NCI-H460 (cell line): ENCODE measurements at places on chromosomes 16 and 17.

DNA sequence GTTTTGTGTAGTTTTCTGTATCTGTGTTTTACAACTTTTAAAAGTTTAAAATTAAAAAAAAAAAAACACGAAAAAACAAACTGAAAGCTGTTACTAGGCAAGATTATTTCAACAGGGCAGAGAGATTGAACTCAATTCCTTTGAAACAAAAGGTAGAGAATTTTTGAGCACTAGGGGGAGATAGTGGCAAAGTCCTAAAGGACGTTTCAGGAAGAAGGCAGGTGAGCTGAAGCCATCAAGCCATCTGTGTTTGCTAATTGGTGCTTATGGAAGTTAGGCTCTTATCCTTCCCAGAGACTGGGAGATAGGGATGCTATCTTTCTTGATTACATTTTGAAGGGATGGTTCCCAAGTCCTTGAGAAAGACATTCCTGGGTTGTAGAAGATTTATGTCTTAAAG is 70.6 kb upstream of the CLEC3A start:
- DNase-seq: peak; percentile 13

DNA sequence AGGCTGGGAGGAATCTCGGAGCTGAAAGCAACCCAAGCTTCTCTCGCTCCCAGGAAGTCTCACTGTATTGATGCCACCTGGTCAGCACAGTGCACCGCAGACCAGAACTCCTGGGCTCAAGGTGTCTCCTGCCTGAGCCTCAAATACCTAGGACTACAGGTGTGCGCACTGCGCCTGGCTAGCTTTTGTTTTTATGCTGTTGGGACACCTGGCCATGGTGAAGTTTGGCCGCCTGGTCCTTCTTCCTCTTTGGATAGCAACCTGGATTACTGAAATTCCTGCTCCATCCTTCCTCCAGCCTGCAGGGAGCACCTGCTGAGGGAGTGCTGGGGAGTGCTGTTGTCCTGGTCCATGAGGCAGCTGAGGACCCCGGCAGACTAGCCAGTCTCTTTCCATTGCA is 56.6 kb downstream of the COTL1 start:
- no peak for DNase-seq

GRCh38 chr17:8963647-8964258 is 1.8 kb downstream of the PIK3R5 start:
- DNase-seq: no peak

DNA sequence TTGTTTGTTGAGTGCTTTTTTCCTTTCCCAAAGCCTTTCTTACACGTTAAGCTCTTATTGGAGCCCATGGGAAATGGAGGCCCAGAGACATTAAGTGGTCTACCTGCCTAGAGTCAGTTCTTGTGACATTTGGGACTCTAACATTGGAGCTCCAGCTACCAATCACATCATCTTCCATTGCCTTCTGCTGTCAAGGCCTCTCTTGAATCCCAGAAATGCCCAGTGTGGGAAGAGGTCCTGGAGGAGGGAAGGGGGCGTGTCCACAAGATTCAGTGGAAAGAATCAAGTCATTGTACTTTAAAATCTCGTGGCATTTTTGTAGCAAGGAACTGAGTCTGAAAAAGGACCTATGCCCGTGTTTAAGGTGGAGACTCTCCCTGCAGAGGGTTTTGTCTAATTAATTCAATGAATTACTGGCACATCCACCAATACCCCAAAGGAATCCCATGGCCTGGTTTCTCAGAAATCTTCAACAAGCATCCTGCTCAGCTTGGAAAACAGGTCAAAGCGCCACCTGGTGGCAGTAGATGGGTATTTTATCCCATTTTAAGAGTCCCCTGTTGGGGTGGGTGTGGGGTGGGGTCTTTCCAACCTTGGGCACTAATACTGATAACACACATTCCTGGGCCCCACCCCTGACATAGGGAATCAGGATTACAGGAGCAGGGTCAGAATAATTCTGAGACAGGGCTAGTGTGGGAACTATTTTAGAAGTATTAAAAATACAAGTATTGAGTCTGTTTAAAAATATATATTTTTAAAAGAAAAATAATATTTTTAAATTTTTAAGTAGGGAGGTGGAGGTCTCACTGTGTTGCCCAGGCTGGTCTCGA is 24.6 kb downstream of the GPT2 start:
- DNase-seq: peak; percentile 63

- no peak for DNase-seq
These were observed 192.9 kb downstream of the CCDC182 start for GRCh38 chr17:57552114-57552624.

- DNase-seq: peak; percentile 21
These were observed 32.7 kb downstream of the CDK5R1 start for GRCh38 chr17:32519228-32520103.

DNA sequence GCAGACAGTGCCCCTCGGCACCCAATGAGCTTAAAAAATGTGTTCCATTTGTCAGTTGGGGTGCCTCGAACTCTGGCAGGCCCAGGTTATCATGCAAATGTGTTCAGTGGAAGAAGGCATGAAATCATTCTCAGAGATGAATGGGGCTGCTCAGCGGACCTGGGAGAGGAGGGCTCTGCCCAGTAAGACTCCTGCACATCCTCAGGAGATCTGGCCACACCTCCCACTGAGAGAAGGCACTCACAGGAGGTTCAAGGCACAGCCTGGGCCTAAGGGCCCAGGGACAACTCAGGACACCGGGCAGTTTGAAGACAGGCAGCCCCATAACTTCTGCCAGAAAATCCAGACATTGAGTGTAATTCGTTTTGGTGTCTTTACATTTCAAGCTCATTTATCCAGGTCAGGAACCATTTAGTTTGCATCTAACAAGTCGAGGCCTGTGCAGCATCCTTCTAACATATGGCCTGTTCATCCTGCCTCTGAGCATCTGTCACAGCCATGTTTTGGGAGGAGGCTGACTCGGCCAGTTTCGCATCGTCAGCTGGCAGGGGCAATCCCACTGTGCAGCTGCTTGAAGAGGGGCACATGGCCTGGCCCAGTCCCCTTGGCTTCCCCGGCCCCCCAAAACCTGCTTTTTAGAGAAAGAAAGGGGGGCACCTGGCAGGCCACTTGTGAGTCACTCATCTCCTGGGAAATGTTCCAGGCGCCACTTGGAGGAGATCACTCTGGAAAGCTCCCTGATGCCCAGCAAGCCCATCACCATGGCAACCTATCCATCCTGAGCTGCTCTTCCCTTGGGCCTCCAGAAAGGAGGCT is 31.2 kb upstream of the BCAR1 start:
- DNase-seq: no peak

DNA sequence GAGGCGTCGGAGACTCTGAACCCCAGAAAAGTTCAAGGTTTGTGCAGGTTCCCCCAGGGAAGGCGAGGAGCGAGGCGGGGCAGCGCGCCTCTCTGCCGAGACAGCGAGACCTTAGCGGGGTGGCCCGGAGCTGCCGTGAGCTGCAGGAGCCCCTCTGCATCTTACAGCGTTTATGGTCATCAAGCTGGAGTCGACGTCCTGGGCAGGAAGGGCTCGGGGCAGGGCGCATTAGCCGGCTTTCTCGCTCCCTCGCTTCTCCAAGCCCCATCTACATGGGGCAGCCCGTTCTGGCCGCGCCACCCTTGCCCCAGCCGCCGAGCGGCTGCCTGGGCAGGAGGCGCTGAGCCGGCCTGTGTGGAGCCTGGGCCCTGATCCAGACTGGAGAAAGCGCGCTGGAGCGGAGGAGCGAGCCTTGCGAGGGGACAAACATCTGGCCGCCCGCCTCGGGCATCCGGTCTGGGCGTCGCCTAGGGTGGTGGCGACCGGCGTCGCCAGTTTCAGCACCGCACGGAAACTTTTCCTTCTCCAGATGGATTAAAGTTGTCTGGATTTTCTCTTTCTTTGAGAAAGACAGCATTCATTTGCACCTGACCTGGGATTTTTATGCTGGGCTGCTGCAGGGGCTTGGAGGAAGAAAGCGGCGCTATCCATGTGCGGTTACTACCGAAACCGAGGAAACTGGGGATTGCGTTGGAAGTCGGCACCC is 750 bp downstream of the TMEM132E start:
- no peak for DNase-seq

DNA sequence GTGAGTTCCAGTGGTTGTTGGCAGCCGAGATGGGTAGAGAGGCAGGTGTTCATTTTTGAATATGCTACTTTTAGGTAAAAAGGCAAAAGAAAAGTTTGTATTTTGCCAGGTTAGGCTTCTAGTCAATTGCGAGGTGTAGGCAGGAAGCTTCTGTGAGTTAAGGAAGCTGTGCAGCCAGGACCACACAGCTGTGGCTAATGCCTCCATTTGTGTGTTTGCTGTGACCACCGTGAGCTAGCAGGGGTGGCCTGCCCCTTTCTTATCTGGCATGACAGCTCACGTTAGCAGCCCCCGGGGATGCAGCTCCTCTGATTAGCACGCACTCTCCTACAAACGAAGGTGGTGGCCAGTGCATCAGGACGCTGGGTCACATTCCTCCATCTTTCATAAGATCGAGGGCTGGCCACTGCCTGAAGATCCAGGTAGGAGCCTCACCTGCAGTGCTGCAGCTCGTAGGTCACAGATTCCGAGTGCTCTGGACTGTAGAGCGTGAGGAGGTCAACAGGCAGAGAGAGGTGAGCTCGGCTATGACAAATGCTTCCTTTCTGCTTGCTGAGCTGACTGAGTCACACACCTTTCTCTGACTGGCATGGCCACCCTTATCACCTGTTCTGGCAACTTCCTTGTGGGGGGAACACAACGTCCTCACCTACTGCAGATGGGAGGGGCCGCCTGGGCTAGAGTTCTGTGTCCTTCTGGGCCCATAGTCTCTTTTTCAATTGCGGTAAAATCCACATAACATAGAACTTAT is 244.4 kb downstream of the HS3ST3B1 start:
- no peak for DNase-seq

- DNase-seq: no peak
These were observed 64.4 kb upstream of the TBX2 start for GRCh38 chr17:61335105-61335844.

- no peak for DNase-seq
These were observed 1.2 kb downstream of the ATMIN start for GRCh38 chr16:81036751-81037350.

DNA sequence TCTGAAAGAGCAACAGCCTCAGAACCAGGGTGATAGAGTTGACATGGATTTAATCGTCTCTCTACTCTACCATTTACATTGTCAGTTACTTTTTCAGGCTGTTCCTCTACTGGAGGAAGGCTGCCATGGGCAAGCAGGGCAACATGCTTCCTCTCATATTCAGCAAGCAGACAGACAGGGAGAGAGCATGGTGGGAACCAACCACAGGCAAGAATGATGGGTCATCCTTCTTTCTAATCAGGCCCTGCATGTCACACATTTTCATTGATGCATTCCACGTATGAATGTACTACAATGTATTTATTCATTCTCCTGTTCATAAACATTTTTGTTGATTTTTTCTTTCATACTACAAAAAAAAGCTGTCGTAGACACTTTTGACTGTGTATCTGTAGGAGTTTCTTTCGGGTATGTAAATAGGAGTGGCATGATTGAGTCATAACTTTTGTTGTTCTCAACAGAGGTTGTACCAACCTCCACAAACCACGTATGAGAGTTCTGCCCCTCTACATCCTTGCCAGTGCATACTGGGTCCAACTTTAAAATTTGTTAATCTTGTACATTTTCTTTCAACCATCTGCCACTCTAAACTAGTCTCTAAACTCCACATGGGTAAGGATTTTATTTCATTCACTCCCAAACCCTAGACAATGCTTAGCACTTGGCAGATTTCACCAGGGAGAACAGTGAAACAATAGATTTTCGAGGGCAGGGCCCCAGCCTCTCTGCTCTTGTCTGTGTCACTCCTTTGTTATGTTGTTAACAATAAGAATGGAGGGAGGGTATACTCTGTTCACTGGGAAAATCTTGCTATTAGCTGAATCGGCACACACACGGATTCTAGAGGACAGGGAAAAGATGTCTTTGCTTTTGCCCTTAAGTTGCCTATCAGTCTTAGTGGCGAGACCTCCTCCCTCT is 58.7 kb downstream of the CMC2 start:
- no peak for DNase-seq

GRCh38 chr16:58128181-58128631 is 975 bp downstream of the CFAP20 start:
- DNase-seq: no peak

GRCh38 chr16:19746561-19746960 is 28.5 kb downstream of the IQCK start:
- DNase-seq: no peak

DNA sequence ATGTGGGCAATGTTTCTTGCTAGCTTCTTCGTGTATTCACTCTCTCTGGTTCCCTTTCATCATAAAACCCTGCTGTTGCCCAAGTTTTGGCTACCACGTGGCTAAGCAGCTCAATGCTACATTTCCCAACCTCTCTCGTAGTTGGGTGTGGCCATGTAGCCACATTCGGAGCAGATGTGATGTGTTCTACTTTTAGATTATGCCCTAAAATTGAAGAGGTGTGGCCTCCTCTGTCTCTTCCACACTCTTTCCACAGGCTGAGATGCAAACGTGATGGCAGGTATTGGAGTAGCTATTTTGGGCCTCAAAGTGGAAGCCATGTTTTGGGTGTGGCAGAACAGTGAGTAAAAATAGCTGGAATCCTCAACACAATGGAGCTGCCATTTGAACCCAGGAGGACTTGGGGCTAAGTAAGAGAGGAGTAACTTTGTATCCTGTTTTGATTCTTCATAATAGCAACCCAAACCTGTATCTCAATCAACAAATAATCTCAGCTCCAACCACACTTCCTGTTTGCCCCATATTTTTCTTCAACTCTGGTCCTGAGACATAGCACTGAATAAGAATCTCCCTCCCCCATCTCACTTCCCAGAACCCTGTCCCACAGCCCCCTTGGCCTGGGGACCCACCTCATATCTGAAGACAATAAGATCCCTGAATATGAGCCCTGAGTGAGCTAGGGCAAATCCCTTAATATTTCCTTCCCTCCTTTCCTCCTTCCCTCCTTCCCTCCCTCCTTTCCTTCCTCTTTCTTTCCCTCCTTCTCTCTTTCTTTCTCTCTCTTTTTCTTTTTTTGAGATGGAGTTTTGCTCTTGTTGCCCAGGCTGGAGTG is 4.0 kb downstream of the NUPR1 start:
- DNase-seq: no peak

GRCh38 chr16:17389384-17389783 is 81.4 kb downstream of the XYLT1 start:
- no peak for DNase-seq

- DNase-seq: no peak
These were observed 331.1 kb downstream of the SLC39A11 start for GRCh38 chr17:72761431-72761830.

- DNase-seq: no peak
These were observed 115.0 kb upstream of the RBBP6 start for GRCh38 chr16:24424364-24424763.

- DNase-seq: no peak
These were observed 108.5 kb downstream of the COPRS start for GRCh38 chr17:31750578-31750977.

DNA sequence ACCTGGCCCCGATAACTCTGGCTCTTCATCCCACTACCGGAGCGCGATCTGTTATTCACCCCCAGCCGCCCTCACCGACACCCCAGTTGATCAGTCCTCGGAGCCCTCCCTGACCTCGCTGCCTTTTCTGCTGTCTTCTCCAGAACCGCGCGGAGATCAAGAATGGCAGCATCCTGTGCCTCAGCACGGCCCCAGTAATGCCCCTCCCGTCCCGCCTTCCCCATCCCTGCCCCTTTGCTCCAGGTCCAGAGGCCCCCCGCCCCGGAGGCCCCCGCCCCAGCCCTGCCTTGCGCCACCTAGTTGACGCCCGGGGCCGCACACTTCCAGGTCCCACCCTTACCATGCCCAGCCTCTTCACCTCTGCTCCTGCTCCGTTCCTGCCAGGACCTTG is 872 bp downstream of the ELMO3 start:
- no peak for DNase-seq

GRCh38 chr17:46974086-46974485 is 5.0 kb downstream of the RPRML start:
- DNase-seq: no peak

GRCh38 chr17:65368341-65368740 is 193.1 kb downstream of the AXIN2 start:
- DNase-seq: no peak
